ENCODE measurements at places on chromosomes 1 and 21.

DNA sequence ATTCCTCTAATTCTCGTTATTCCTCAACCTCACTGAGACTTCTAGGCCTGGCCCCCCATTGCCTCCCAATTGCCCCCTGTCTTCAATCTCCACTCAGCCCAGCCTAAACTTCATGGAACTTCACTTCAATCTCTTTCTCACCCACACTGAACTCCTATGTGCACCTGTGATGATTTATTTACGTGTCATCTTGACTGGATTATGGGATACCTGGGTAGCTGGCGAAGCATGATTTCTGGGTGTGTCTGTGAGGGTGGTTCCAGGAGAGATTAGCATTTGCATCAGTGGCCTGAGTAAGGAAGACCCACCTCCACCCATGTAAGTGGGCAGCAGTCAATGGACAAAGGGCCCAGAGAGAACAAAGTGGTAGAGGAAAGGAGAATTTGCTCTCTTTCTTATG is 587.0 kb downstream of the NPHP4 start:
- no peak for DNase-seq

DNA sequence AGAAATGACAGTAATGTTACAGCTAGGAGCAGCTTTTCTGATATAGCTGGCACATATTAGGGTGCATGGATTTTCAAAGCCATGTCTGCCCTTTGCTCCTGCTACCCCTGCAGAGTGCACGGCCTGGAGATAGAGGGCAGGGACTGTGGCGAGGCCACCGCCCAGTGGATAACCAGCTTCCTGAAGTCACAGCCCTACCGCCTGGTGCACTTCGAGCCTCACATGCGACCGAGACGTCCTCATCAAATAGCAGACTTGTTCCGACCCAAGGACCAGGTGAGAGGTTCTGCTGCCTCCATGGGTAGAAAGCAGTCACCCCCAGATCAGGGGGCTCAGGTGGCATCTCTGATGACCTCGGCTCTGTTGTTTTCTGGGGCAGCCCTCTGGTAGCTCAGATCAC is 9.8 kb downstream of the MTARC1 start:
- DNase-seq: no peak

DNA sequence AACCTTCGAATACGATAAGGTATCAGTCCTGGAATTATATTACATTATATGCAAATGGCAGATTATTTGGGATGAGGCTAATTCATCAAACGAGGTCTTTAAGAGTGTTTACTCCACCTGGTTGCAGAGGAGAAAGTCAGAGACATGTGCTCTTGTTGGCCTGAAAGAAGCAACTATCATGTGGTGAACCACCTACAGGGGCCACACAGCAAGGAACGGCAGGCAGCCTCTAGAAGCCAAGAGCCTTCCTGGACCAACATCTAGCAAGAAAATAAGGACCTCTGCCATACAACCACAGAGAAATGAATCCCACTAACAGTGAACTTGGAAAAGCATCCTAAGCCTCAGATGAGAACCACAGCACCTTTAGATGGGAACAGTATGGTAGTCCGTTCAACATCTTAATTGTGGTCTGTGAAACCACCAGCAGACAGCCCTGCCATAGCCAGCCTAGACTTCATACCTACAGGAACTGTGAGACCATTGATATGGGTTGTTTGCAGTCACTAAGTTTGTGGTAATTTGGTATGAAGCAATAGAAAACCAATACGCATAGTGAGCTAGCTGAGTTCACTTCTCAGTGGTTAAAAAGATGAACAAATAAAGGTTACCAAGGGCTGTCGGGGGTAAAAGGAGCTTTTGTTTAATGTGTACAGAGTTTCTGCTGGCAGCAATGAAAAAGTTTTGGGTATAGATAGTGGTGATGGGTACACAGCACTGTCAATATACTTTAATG is 345.7 kb upstream of the RUNX1 start:
- no peak for DNase-seq

- DNase-seq: no peak
Observed at GRCh38 chr1:79945391-79945790, 938.9 kb upstream of the ADGRL4 start.

- DNase-seq: no peak
Observed at GRCh38 chr1:47720111-47720510, 277.1 kb downstream of the TRABD2B start.

- no peak for DNase-seq
Observed at GRCh38 chr1:75203415-75204277, 69.5 kb downstream of the LHX8 start.

DNA sequence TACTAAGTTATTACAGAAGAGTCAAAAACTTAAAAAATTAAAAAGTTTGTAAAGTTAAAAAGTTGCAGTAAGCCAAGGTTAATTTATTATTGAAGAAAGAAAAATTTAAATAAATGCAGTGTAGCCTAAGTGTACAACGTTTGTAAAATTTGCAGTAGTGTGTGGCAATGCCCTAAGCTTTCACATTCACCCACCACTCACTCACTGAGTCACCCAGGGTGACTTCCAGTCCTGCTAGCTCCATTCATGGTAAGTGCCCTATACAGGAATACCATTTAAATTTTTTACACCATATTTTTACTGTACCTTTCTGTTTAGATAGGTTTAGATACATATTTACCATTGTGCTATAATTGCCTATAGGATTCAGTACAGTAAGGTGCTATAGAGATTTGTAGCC is 88.6 kb downstream of the CTH start:
- no peak for DNase-seq

All from activated CD8-positive, alpha-beta memory T cell treated with anti-CD3 and anti-CD28 coated beads for 1 hour (primary cell).